ENCODE measurements at places on chromosomes 2 and 18.

DNA sequence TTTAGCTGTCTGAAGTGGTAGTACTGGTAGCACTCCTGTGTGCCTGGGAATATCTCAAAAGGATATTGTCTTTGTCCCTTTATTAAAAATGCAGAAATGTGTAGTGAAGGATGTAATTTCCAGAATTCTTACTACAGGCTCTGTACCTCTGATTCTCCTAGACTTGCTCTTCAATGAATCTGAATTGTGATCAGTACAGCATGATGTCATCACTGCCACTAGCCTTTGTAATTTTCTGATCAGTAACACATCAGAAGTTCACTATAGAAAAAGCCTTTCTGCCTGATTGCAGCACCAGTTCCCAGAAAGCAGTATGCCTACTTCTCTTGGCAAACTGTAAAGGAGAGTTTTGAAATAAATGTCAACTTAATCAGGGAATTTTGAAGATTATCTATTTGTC lies 29.2 kb upstream of the OTOF start:
- no peak for DNase-seq

DNA sequence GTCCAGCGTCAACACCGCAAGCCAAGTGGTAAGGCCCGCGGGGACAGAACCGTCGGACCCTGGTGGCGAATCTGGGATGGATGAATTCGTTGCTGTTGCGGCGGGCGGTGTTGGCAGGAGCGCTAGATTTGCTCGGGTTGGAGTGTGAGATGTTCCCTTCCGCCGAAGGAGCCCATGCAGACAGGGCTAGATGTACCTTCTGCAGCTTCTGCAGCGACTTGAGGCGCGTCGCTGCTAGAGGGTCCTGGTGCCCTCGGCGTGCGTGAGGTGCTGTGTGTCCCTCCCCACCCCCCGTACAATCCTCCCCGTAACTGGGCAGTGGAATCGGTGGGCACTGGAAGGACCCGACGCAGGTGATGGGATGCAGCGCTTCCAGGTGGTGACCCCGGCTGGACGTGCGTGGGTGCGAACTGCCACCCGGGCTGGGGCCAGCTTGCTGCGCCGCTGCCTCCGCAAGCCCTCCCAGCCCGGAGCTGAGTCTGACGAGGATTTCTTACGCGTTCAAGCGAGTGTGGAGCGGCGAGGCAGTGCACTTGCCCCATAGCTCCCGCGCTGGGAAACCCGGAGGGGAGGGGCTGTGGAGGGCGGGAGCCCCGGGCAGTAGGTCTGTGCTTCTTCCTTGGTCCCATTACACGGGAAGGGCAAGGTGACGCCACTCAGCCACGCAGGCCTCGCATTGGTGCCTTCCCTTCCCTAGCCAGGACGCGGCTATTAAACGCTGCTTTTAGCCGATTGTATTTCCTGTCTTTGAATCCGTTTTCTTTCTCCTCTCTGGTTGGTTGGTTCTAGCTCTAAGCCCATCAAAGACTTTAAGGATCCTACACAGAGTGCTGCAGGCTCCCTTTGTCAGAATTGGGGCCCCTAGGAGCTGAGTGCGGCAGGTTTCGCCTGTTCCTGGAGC lies 34.2 kb downstream of the CHRNA1 start:
- no peak for DNase-seq

- no peak for DNase-seq
Measured at GRCh38 chr18:79511271-79511670, 115.5 kb downstream of the NFATC1 start.

- no peak for DNase-seq
Measured at GRCh38 chr2:154720651-154721050, 22.2 kb downstream of the KCNJ3 start.

DNA sequence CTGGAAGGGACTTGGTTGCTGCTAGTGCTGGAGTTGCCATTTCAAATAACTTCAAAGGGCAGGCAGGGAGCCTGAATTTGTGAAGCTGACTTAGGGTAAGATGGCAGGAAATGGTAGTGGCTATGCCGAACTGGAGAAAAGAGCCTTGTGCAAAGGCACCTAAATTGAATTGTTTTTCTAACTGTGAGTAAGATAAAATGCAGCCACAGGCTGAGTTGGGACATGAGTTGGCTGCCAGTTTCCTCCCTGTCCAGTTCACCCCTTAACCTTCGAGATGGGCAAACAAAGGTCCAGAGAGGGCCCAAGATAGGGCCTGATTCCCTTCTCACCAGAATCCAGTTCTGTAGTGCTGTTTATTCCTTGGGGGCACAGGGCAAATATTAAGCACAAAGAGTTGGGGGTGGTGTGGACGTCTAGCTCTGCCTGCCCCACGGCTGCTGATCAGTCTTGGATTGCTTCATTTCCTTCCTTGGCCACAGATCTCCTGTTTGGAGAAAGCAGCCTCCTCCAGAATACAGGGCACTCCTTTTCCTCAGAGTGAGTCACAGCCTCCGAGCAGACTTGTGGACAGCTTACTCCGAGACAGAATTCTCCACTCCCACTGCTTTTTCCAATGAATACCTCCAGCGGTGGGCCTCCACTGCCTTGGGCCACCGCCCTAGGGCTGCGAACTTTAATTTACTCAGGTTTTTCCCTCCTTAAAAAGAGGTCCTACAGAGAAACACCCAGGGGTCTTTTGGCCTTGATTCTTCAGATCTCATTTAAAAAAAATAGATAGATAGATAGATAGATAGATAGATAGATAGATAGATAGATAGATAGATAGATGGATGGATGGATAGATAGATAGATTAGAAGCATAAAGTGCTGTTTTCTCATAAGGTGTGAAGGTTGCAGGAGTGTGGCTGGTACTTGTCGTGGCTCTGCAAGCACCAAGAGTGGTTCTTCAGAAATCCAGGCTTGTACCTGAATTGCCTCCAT lies 18.4 kb upstream of the SLC20A1 start:
- DNase-seq, result no peak

All from NCI-H1436 treated with DMSO at 0.1 percent for 48 hours (cell line).